Left hindlimb (tissue), 1 donor: ENCODE measurements at places on chromosomes 7 and 10.

DNA sequence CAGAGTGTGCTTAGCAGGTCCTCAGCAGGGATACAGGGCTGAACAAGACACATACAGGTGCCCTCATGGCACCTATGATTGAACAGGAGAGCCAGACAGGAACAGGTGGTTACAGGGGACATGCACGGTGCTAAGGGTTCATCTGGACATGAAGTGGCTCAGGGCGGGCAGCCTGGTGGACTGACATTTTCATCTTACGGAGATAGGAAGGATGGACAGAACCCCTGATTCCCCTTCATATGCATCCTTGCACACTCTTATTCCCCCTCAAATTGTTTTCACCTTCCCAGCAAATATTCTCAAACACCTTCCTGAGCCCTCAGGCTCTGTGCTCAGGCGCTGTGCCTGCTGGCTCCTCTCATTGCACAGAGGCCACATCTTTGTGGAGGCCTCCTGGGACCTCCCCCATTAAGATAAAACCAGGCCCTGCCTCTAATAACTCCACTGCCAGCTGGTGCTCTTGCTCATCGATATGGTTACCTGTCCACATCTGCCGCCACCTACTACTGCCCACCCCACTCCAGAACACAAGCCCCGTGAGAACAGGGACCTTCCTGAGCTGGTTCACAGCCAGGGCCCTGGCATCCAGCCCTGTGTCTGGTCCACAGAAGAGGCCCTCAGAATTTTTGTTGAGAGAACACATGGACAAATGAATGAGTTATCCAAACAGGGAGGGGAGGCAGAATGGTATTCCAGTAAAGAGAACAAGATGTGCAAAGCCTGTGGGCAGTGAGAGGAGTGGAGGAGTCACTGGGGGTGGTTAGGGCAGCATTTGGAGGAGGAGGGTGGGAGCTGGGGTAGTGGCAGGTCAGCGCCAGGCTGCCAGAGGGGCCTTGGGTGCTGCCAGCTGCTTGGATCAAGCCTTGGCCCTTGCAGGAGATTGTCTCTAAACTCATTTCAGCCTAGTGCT is 68.9 kb upstream of the AQP1 start:
- DNase-seq = no peak

DNA sequence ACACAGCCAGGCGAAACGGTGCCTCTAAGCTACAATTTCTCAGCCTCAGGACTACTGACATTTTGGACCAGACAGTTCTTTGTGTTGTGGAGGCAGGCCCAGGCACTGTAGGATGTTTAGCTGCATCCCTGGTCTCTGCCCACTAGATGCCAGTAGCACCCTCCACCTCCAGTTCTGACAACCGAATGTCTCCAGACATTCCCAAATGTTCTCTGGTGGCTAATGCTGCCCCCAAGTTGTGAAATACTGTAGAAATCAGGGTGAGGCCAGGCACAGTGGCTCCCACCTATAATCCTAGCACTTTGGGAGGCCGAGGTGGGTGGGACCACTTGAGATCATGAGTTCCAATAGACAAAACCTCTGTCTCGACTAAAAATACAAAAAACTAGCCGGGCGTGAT is 18.2 kb downstream of the HNRNPF start:
- DNase-seq = no peak

DNA sequence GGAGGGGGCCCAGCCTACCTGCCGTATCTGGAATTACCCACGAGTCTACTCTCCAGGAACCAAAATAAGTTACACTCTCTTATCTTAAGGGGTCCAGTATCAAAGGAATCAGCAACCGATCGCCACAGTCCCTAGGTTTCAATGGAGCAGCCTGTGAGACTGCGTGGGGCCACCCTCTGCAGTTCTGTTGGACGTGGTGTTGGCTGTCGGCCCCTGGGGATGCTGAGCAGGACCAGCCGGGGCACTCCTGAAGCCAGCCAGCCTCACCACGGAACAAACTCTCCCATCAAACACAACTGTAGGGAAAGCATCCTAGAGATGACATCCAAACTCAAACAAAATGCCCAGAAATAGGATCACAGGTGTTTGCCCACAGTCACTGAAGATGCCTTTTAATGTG is 25.5 kb upstream of the ABLIM1 start:
- no peak for DNase-seq

- no peak for DNase-seq
Observed at GRCh38 chr10:34479520-34480179, 335.4 kb downstream of the PARD3 start.

DNA sequence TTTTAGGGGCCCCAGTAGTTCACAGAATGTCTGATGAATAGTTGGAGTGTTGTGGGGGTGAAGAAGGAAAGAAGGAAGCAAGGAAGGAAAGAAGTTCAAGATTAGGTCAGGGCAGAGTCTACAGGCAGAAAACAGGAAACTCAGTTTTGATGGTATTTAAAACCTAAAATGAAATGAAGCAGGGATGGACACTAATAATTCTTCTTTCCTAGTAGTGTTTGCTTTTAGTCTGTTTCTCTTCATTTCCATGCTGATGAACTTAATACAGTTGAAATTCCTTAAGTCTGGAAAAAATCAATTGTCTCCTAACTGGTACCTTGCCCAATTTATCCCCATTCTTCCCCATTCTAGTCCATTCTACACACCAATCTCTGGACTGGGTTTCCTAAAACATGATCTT is 59.0 kb upstream of the GSAP start:
- no peak for DNase-seq

- DNase-seq = no peak
Observed at GRCh38 chr7:7146837-7147236, 35.5 kb upstream of the C1GALT1 start.

- DNase-seq = no peak
Observed at GRCh38 chr7:2142386-2142785, 90.4 kb downstream of the MAD1L1 start.

DNA sequence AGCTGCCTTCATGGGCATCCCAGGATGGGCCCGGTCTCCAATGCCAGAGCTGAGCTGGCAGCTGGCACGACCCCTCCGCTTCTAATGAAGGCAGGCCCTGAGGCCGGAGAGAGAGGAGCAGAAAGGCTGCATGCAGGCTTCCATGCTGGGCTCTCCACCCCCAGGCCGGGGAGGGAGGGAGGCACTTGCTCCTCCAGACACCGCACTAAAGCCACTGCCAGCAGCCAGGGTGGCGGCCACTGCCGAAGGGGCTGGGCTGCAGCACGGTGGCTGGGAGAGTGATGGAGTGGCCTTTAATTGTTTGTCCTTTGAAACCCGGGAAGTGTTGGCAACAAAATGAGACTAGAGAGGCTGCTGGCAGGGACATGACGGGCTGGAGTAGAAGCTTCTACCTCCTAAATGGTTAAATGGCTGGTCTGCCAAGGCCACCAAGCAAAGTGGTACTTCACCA is 236.5 kb downstream of the SKAP2 start:
- no peak for DNase-seq

- no peak for DNase-seq
Observed at GRCh38 chr10:200405-200804, 65.2 kb downstream of the ZMYND11 start.

DNA sequence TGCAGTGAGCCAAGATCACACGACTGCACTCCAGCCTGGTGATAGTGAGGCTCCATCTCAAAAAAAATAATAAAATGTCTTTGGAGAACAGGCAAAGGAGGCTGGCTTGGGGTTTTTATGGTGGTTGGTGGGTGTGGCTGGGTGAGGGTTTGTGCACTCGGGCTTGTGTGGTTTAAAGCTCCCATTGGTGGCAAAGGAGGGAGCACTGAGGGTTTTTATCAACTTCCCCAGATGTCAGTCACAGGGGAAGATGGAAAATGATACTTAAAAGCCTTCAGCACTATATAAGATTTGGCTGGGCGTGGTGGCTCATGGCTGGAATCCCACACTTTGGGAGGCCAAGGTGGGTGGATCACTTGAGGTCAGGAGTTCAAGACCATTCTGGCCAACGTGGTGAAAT is 16.3 kb upstream of the RNF216 start:
- DNase-seq = no peak

DNA sequence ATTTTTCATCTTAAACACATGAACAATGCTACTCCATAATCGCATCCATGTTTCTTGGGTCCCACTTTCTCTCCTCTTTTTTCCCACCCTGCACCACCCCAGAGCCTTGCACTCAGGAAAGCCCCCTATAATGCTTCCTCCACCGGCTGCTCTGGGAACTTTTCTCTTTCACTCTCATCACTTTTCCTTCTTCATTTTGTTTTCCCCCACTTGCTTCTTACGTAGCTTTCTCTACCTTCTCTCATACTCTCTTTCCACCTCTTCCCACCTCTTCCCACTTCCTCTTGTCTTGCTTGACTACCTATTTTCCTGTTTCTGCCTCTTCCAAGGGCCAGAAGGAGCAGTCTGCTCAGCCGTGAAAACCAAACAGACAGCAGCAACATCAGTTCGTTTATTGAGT is 229.5 kb upstream of the RHOBTB1 start:
- no peak for DNase-seq

DNA sequence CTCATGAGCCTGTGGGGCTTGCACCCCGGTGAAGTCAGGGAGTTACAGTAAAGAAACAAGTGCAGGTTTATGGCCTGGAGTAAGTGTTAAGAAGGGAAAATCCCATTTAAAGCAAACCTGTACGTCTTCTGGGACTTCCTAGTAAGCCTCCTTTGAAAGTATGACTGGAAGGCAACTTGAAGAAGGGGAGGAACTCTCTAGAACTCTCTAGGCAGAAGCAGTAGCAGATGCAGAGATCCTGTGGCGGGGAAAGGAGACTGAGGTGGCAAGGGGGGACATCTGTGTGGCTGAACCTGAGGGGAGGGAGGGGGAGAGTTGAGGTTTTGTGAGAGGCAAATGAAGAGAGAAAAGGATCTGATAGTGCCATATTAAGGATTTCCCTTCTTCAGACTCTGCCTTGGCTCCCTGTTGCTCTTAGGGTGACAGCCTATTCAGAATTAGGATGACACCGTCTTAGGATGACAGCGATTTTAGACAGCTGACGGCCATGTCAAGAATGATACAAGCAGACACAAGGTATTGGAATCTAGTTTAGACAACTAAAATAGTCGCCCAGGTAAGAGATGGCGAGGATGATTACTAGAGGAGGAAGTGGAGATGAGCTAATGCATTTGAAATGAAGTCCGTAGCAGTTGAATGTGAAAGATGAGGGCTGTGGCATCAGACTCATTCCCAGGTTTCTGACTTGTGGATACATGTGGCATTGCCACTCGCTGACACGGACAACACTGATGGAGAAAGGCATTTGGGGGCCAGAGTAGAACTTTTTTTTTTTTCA is 29.0 kb downstream of the CUL1 start:
- DNase-seq = no peak

DNA sequence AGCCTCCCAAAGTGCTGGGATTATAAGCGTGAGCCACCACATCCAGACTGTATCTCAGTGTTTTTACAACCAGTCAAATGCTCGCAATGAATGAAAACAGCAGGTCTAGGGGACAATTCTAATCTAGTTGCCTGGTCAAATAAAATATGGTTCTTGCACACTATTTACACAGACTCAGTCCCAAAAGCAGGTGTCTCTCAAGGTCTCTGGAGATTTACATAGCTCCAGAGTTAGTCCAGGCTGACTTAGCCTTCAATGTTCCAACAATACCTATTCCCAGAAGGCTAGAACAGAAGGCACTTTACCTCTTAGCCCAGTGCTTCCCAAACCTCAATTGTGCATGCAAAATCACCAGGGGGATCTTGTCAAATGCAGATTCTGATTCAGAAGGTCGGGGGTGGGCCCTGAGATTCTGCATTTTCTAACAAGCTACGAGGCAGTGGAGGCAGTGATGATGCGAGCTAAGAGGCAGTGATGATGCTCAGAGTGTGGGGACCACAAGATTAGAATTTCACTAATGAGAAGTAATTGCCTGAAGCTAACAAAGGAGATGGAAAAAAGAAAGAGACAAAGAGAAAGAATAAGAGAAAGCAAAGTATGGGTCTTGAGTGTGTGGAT is 6.4 kb downstream of the KIAA1549 start:
- no peak for DNase-seq

DNA sequence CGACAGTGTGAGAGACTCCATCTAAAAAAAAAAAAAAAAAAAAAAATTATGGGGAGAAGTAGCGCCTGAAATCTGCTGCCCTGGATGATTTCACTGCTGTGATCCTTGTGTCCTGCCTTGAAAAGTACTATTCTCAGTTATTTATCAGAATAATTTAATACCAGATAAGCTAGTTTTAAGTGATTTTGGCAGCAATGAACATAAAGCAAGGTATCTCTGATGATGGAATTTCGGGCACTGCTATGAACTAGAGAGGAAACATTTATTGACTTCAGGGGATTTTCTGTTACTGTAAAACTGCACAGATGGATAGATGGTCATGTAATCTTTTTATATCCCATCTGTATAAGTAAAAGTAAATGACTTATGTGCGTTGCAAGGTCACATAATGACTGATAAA is 619.1 kb upstream of the ANKRD30A start:
- no peak for DNase-seq
